MG63 (cell line): ENCODE measurements at places on chromosomes 7 and 10.
A peak's percentile ranks its signal among the peaks of the same experiment; 100 is the strongest.

GRCh38 chr10:50544095-50544856 is 79.5 kb downstream of the SGMS1 start:
- DNase-seq: no peak

GRCh38 chr10:62819141-62819920 is 3.2 kb upstream of the EGR2 start:
- DNase-seq: no peak

DNA sequence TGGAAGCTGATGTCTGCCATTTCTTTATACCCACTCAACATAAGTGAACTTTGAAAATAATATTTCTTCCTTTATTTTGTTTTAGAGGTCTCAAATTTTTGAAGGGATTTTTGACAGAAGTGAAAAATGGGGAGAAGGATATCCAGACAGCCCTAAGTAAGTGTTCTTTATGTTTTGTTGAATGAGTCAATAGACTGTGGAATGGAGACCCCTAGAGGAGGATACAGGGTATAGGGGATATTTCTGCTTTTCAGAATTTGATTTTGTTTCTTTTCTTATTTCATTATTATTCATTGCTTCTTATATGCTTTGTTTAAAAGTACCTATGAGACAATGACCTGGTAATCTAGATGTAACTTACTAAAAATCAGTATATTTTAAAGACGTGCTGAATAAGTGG is 34.4 kb downstream of the PLEKHA8 start:
- no peak for DNase-seq

DNA sequence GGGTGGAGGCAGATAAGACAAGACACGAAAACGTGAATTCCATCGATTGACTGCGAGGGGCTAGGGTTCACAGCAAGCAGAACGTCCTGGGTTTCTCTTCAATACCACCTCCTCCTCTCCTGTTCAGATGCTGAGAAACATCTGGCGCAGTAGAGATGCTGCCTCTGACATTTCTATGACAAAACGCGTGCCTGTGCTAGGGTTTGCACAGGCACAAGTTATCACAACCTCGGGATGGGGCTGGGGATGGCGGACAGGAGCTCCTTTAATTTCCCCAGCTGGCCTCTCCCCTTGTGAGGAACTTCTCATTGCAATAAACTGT is 99.8 kb upstream of the SVIL start:
- no peak for DNase-seq

- no peak for DNase-seq
Measured at GRCh38 chr10:114077347-114077746, 33.7 kb downstream of the ADRB1 start.

- no peak for DNase-seq
Measured at GRCh38 chr10:77090381-77091356, 546.9 kb downstream of the KCNMA1 start.

DNA sequence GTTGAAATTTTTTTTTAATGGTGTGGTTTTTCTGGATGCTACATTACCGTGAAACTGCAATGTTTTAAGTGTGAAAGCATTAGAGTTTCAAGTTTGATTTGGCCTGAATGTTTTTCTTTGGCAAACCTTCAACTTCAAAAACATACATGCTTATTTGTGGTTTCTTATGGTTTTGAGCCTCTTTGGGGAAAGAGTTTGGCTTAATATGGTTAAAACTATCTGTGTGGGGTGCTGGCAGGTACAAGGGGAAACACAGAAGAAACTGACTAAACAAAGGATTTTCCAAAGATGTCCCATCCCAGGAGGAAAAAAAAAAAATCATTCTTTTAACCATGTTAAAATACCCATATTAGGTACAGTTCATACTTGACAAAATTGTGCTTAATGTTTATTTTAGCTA is 121.1 kb downstream of the HGF start:
- no peak for DNase-seq

- no peak for DNase-seq
Measured at GRCh38 chr10:26481315-26481692, 43.2 kb downstream of the APBB1IP start.

GRCh38 chr7:51592842-51593599 is 276.4 kb upstream of the COBL start:
- no peak for DNase-seq

DNA sequence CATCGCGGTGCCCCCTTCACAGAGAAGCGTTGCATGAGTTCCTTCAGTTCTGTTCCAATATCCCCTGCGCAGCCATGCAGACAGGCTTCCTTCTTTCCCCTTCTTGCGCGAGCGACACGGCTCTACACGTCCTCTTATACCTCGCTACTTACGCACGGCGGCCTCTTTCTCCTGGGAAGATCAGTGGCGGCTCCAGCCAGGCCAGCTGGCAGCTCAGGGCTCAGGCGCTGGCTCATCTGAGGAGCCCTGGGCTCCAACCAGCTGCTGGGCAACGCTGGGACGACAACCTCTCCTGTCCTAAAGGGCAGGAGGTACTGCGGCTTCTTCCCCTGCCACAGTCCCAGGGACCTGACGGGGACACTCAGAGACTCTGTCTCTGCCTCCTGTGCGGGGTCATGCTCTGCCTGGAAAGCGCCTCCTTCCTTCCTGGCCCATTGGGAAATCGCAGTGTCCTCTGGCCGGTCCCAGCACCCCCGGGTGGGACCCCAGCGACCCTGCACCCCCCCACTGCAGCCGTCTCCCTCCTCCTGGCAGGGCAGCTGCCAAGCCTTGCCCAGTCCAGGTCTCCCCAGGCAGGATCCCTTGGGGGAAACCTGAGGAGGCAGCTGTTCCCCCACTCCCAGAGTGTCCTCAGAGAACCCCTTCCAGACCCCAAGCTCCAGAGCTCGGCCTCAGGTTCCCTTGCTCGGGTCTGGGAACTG is 5.0 kb upstream of the FAM20C start:
- no peak for DNase-seq

- peak; percentile 33 for DNase-seq
Measured at GRCh38 chr10:46028584-46029460, 1.6 kb downstream of the NCOA4 start.

GRCh38 chr7:26091933-26092332 is 60.1 kb upstream of the NFE2L3 start:
- no peak for DNase-seq

DNA sequence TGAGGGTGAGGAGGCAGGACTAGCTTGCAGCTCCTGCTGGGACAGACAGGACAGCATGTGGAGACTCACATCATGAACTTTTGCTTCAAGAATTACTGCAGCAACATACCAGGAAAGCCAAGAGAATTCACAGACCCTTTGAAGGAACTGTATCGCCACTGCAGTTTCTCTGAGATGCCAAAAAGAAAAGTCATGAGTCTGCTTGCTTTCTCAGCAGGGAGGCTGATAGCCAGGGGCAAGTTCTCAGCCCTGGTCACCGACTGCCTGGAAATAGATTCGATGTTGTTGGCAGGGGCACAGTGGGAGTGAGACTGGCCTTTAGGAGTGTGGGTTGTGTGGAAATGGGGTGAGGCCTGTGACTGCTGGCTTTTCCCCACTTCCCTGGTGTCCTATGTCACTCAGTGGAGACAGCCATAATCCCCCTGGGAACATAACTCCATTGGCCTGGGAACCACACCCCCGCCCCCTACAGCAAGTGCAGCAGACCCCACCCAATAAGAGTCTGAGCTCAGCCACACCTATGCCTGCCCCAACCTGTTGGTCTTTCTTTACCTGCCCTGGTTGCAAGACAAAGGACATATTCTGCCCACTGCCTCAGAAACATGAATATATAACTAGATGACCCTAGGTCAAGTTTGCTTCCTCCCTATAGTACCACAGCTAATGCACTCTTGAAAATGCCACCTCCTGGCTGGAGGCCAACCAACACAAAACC is 1.6 kb upstream of the SAMD9 start:
- DNase-seq: peak; percentile 61

- no peak for DNase-seq
Measured at GRCh38 chr10:47045331-47045861, 134.2 kb downstream of the PTPN20 start.

DNA sequence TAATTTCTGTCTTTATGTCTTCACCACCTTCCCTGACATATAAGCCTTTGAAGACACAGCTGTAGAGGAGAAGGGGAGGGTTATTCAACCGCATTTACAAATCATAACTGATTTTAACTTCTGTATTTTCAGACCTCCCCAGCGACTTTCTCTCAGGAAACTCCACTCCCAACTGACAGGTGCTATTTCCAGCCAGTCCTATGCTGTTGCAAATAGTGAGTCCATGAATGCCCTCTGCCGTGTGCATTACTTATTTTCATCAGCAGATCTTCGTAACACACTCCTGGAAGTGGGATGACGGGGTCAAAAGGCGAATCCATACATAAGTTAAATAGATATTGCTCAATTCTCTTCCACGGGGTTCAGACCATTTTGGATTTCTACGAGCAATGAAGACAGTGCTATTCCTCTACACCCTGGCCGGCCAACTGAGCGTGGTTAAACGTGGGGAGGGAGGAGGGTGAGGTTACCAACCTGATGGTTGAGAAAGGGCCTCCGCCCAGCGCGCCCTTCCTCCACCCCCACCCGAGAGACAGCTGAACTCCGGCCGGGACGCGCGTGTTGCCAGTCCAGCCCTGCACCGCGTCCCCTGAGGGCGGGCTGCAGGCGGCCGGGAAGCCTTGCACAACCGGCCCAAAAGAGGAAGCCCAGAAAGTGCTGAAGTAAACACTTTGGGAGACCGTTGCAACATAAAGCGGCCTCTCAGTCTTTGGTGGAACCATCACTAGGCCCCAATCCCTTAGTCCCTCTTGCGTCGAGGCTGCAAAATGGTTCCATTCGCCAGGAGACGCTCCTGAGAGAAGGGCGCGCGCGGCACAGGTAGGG is at the start of gene APBB1IP:
APBB1IP (plus strand) TSS at position 705 of the 825 bp plus-strand sequence. CDS start 53,986 bp downstream, outside the sequence.
- DNase-seq: no peak

DNA sequence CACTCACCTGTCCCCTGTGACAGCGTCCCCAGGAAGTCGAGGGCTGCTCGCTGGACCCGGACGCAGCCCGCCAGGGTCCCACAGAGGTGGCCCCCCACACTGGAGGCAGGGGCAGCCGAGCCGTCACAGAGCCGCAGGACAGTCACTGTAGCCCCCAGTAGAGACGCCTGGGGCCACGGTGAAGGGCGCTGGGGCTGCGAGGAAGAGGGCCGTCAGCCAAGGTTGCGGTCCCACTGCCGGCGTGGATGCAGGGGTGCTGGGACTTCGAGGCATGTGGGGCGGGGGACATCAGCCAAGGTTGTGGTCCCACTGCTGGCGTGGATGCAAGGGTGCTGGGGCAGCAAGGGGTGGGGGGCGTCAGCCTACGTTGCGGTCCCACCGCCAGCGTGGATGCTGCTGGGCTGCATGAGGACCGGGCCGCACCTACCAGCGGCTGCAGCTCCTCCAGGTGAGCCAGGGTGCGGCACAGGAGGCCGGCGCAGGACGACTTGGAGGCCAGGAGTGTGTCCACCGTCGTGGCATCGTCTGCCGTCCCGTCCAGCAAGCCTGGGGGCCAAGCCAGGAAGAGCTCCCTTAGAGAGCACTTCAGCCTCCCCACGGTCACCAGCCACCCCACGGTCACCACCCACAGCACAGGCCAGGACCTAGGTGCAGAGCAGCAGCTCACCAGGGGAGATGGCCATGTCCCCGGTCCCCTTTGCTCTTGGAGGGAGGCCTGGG is 13.9 kb downstream of the BRAT1 start:
- no peak for DNase-seq

DNA sequence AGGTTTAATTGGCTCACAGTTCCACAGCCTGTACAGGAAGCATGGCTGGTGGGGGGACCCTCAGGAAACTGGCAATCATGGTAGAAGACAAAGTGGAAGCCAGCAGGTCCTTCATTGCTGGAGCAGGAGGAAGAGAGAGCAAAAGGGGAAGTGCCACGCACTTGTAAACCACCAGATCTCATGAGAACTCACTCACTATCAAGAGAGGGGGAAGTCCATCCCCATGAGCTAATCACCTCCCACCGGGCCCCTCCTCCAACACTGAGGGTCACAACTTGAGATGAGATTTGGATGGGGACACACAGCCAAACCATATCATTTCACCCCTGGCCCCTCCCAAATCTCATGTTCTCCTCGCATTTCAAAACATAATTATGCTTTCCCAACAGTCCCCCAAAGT is 171.9 kb upstream of the CACNA2D1 start:
- DNase-seq: no peak

- no peak for DNase-seq
Measured at GRCh38 chr7:78787854-78788253, 665.6 kb downstream of the MAGI2 start.

GRCh38 chr7:32255036-32255435 is 184.8 kb upstream of the PDE1C start:
- no peak for DNase-seq

GRCh38 chr7:13724191-13724976 is 265.1 kb downstream of the ETV1 start:
- DNase-seq: no peak

DNA sequence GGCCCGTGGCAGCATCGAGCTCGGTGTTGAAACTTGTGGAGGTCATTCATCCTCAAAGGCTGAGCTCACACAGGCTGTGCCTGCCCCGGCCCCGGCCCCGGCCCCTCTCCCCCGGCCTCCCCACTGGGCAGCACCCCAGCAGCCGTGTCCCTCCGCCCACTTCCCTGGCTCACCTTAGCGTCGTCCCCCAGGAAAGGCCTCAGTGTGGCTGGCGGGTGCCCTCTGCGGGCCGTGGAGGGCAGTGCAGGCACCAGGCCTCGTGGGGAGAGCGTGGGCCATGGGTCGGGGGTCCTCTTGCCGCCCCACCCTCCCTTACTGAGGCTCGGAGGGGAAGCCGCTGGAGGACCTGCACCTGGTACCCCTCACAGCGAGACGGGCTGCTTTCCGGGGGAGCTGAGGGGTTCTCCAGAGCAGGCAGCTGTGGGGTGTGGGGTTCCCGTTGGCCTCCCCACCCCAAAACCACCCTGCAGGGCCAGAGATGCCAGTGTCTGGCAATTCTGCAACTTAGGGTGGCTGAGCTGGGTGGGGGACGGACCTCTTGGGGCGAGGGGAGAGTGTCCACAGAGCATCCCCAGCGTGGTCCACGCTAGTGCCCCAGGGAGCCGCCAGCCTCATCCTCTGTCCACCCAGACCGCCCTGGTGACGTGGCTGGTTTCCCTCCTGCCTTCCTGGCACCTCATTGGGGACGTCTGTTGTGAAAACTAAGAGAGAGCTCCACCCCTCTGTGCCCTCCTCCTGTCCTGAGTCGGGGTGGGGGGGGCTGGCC is 44.2 kb upstream of the DPYSL4 start:
- DNase-seq: peak; percentile 46

- DNase-seq: no peak
Measured at GRCh38 chr7:47568547-47568946, 13.4 kb downstream of the TNS3 start.

DNA sequence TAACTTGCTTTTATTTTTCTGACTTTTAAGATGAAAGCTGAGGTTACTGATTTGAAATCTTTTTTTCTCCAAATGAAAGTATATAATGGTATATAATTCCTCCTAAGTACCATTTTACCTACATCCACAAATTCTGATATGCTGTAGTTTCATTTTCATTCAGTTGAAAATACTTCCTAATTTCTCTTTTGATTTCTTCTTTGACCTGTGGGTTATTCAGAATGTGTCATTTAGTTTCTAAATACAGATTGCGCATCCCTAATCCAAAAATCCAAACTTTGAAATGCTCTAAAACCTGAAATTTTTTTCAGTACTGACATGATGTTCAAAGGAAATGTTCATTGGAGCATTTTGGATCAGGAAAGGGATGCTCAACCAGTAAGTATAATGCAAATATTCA is 168.7 kb downstream of the CELF2 start:
- DNase-seq: no peak

- no peak for DNase-seq
Measured at GRCh38 chr10:24886290-24886680, 66.1 kb downstream of the PRTFDC1 start.

GRCh38 chr7:5578495-5578894 is 154.9 kb upstream of the TNRC18 start:
- no peak for DNase-seq
